Effector memory CD4-positive, alpha-beta T cell (primary cell): ENCODE measurements at places on chromosomes 5 and 9.

- no peak for DNase-seq
These were observed 647.2 kb downstream of the PDE4D start for GRCh38 chr5:59246145-59246869.

GRCh38 chr5:1782385-1783215, 17.0 kb downstream of the MRPL36 start:
- no peak for DNase-seq

GRCh38 chr9:88540251-88540763, 5.3 kb downstream of the NXNL2 start:
- no peak for DNase-seq

GRCh38 chr5:73499187-73499586, 945 bp downstream of the BTF3 start:
- DNase-seq, result no peak

DNA sequence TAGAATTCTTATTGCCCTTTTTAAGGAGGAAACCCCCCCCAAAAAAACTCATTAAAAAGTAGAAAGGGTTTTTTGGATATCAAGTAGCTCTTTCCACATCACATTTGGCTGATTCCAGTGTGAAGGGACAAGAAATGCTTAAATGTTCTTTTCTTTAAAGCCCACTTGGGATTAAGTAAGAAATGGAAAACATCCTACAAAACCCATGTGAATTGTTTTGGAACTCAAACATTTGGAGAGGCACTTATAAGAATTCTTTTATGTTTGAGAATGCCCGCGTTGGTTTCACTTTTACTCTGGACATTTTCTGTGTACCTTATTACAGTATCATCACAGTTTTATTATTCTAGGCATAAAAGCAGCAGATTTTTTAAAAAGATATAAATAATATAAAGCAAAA, 301.1 kb upstream of the ACTBL2 start:
- no peak for DNase-seq

GRCh38 chr9:16830806-16831205, 39.7 kb downstream of the BNC2 start:
- no peak for DNase-seq

DNA sequence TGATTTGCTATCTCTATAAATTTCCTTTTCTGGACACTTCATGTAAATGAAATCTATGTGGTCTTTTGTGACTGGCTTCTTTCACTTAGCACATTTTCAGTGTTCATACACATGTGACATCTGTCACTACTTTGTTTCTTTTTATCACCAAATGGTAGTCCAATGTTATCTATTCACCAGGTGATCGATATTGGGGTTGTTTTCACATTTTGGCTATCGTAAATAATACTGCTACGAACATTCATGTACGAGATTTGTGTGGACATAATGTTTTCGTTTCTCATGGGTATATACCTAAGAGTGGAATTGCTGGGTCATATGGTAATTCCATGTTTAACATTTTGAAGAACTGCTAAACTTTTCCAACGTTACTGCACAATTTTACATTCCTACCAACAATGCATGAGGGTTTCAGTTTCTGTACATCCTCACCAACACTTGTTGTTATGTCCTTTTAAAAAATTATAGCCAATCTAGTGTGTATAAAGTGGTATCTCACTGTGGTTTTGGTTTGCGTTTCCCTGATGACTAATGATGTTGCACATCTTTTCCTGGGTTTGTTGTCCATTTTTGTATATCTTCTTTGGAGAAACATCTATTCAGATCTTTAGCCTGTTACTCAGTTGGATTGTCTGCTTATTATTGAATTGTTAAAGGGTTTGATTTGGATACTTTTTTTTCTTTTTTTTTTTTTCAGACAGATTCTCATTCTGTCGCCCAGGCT, 263.0 kb downstream of the PDZD2 start:
- DNase-seq, result no peak

- no peak for DNase-seq
These were observed 98.9 kb upstream of the CPEB4 start for GRCh38 chr5:173789031-173789920.

DNA sequence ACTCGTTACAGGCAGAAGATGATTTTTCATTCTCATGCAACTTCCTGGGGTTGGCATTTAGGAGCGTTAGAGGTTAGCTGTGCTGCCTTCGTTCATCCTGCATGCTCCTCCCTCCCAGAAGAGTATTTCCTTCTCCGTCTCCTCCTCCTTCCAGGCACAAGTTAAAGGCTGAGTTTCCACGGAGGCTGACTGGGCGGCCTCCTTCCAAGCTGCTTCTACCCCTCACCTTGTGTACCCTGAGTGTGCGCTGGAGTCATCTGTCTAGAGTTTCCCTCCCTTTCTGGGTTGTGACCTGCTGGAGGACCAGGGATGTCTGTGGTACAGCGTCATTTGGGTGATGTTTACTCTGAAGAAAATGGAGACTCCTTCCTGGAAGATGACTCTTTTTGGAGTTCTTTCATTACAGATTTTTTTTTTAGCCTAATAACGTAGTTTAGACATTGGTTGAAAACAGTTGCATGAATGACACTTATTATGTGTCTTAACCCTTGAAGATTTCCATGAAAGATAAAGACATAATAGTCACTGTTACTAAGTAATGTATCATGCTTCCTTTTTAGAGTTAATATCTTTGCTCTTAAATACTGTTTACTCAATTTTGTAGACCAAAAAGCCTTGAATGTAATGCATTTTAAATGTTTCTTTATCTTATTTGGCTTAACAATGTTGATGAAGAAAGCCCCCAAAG, 146.9 kb downstream of the TENT4A start:
- no peak for DNase-seq

DNA sequence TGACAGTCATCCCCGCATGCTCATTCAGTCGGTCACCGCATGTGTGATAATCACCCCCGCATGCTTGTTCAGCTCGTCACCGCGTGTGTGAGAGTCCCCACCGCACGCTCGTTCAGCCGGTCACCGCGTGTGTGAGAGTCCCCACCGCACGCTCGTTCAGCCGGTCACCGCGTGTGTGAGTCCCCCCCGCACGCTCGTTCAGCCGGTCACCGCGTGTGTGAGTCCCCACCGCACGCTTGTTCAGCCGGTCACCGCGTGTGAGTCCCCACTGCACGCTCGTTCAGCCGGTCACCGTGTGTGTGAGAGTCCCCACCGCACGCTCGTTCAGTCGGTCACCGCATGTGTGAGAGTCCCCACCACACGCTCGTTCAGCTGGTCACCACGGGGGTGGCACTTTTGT, 3.5 kb downstream of the TRAF2 start:
- DNase-seq, result no peak

GRCh38 chr5:174529925-174530681, 194.3 kb upstream of the MSX2 start:
- no peak for DNase-seq

GRCh38 chr5:141867651-141868050, 10.6 kb downstream of the PCDH1 start:
- DNase-seq, result no peak

GRCh38 chr5:69493396-69494133, 975 bp downstream of the OCLN start:
- DNase-seq, result no peak

GRCh38 chr9:119283078-119283794, 86.0 kb downstream of the BRINP1 start:
- DNase-seq, result no peak

DNA sequence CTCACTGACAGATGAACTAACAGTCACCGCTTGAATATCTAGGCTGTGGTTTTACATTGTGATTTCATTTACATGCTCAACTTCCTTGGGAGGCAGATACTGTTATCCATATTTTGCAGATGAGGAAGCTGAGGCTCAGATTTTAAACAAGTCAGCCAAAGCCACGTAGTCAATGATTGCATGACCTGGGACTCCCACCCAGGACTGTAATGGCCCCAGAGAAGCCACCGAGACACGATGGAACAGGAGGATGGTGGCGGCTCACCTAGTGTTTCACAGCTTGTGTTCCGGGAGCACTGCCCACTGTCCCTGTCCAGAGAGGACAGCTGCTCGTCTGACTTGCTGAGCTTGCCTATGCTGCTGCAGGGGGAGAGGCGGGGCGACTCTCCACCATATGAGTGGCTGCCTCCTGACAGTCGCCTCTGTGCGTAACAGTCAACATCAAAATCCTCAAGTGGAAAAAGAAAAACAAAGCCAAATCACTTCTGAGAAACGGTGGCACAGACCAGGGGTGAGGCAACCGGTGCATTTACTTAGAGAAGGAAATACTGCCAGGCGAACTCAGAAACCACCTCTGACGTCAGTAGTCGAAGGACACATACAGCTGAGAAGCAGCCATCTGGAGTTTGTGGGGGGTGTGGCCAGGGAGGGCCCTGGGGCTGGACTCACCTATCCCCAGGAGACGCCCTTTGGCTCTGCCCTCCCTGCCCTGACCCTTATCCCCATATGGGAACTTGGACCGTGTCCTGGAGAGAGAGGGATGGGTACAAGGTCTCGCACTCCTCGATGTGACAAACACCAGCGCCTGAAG, 82.5 kb downstream of the PRRT1B start:
- DNase-seq, result peak; percentile 68

- DNase-seq, result no peak
These were observed 255.9 kb downstream of the FSTL4 start for GRCh38 chr5:133356396-133356983.

DNA sequence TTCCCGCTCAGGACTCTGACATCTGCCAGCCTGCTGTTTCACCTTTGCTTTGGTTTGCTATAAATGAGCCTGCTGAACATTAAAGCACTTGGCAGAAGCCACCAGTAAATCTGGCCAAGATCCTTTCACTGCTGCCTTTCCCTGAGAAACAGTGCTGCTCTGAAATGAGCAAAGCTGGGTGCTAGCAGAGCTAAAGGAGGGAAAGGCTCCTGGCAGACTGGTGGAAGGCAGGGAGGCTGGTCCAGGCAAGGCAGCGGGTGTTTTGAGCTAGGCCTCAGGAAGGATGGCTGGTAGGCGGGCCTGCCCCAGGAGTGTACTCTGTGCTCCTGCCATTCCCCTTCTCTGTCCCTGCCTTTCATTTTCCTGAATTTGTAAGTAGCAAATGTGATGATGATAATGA, 52.5 kb upstream of the PTGS1 start:
- no peak for DNase-seq

DNA sequence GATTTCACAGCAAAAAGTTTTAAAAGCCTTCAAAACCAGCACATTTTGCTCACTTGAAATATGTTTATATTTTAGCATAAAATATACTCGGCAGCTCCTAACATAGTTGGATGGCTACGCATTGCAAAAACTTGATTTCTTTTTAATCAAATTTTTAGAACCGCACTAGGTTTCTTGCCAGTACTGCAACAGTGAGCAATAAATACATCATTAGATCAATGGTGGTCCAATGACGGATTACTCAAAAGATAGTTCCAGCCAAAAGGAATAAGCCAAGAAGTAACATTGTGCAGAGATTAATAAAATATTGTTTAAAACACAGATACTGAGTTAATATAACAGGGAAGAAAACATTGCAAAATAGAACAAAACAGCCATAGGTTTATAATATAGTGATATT, 5.5 kb downstream of the MARCHF3 start:
- DNase-seq, result no peak

- no peak for DNase-seq
These were observed 261.2 kb downstream of the TAF11L14 start for GRCh38 chr5:17895288-17896033.

GRCh38 chr9:85420750-85421149, 321.0 kb downstream of the AGTPBP1 start:
- no peak for DNase-seq

- DNase-seq, result no peak
These were observed 20.1 kb upstream of the PFDN1 start for GRCh38 chr5:140322751-140323731.

DNA sequence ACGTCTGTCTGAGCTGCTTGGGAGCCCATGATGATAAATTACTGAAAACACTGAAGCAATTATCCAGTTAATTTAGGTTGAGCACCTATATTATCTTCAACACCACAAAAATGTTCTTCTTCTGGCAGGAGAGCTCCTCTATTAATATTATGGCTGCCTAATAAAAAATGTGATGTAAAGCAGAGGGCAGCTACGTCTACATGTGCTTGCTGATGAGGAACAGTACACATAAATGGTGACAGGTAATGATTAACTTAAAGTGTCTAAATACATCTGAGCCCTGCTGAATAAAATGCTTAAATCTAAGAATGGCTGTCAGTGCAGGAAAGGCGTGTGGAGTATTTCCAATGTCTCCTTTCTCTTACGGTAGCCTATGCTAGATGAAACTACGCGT, 131.3 kb upstream of the NR3C1 start:
- no peak for DNase-seq

DNA sequence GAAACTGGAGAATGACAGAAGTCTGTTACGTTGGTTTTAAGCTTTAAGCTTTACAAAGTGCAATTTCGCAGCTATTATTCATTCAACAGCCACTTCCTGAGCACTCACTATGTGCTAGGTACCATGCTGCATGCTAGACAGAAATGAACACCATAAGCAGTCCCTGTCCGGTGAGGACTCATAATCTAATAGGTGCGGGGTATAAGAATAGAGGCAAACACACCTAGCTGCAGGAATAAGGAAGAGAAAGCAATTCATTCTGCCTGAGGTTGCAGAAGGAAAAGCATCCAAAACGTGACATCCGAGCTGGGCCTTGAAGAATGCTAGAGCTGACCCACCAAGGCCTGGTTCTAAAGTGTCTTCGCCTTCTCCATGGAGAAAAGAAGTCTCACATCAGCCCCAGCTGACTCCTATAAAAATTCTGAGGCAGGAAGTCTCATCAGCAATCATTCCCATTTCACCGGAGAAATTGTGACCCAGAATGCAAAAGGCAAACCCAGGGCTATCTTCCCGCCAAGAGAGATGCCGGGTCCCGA, 542 bp downstream of the FKBP15 start:
- no peak for DNase-seq

DNA sequence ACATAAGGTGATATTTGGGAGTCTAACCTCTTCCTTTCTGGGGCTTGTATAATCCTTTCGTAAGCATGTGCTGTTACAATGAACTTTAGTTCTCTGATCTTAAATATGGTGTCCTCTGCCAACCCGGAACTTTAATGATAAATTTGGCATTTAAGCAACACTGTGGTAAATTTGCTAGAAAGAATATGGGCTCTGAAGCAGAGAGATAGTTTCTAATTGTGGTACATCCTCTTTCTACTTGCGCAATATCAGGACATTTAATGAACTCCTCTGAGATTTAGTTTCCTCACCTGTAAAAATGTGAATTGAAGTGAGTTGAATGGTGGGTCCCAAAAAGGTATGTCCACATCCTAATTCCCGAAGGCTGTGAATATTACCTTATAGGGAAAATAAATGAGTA, 364.7 kb downstream of the CAAP1 start:
- DNase-seq, result no peak

GRCh38 chr5:95786821-95787418, 35.6 kb downstream of the GLRX start:
- no peak for DNase-seq

GRCh38 chr9:126842220-126842842, 18.1 kb upstream of the ZBTB34 start:
- no peak for DNase-seq

GRCh38 chr5:61366497-61367240, 34.6 kb downstream of the ZSWIM6 start:
- DNase-seq, result no peak
